ENCODE measurements at places on chromosomes 3 and 15.
A peak's percentile ranks its signal among the peaks of the same experiment; 100 is the strongest.

- no peak for DNase-seq
These were observed 62.1 kb upstream of the XCR1 start for GRCh38 chr3:46089237-46090011.

- DNase-seq = no peak
These were observed at the start of gene THSD4 for GRCh38 chr15:71114887-71115566. THSD4 (plus strand) TSS chr15:71115471.

DNA sequence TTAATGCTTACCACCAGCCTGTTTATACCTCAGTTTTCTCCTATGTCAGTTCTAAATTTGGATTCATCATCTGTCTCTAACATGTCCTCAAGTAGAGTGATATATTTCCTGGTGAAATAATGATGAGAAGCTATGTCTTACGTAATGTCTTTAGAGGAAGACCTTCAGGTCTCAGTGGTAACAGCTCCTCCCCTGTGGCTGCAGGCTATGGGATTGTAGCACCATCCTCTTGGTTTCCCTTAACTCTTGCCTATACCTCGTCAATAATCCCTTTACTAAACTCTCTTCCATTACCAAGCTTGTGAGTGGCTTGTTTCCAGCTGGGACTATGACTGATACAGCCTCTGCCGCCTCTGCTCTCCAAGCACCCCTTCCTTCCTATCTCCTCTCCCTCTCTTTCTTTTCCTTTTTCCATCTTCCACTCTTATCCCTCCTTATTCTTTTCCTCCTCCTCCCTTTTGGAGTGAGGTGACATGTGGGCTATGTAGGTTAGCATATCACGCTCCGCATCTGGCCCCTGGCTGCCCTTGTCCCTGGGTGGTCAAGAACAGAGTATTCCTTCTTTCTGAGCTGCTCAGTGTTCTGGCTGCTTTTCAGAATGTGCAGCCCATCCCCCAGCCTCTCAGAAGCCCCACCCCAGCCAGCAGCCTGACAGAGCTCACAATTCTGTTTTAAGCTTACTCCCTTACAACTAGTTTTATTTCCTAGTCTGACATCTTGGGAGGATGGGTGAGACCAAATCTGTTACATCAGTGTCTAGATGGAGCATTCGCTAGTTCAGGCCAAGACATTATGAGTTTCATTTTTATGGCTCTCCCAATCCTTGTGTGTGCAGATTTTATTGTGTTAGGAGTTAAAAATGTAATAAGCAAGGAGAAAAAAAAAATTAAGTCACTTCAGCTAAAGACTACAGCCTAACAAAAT is 75.0 kb upstream of the RNU6-1 start:
- DNase-seq = no peak

DNA sequence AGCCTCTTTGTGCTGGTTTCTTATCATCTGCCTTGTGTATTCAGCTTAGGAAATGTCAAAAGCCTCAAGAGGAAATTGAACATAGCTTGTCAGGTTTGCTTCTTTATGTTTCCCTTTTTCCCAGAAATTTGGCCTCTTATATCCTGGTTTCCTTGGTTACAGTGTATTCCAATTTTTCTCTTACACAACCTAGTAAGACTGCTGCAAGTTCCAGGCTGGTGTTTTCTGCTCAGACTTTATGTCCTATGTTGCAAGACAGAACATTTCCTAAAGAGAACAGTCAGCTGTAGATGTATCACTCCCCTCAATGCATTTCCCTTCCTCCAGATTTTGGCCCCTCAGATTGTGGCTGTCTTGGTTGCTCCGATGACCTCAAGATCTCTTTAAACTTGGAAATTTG is 102.5 kb downstream of the SH3GL3 start:
- DNase-seq = no peak

DNA sequence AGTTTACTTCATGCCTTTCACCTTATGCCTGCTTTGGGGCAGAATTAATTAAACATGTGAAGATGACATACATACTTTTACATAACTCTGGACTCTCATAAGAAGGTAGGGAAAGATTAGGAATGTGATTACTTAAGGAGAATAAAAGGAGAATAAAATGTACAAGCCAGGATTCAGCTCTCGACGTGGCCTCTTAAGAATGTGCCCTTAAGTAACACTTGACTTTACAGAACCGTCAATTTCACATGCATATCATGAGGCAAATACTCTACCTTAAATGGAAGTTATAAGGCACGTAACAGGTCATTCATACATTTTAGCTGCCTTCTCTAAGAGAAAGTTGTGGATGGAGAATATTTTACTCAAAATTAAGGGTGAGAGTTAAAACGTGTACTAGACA is 263.7 kb upstream of the LMCD1 start:
- no peak for DNase-seq

- peak; percentile 94 for DNase-seq
These were observed at the start of gene MYO1E for GRCh38 chr15:59372352-59373211. MYO1E (minus strand) TSS chr15:59372871; CDS start chr15:59372500, 371 bp downstream.

- no peak for DNase-seq
These were observed 215.3 kb upstream of the THRB start for GRCh38 chr3:24709956-24710355.
